ENCODE measurements at places on chromosomes 2 and 18. TPM values are rescaled to one million over a fixed set of nuclear protein-coding genes. Genes with fewer than 3 reads are reported as not detected.

The ANKRD36 gene
- 5.3 TPM for total RNA-seq

The GALR1 gene
- not detected for total RNA-seq

The GNAL gene
- total RNA-seq: 4.8 TPM

The EPB41L3 gene
- total RNA-seq: 0.82 TPM

The GPBAR1 gene
- total RNA-seq: 0.15 TPM

The MARCO gene
- total RNA-seq: 0.11 TPM

The CRYGA gene
- total RNA-seq: not detected

The FAM237A gene
- total RNA-seq: not detected

The LHCGR gene
- not detected for total RNA-seq

The SMYD1 gene
- total RNA-seq: not detected

All from A549 treated with CpdA at 1 μM for 4 hours (cell line).